ENCODE measurements at places on chromosomes 2 and 18. TPM values are rescaled to one million over a fixed set of nuclear protein-coding genes. Genes with fewer than 3 reads are reported as not detected.
A peak's percentile ranks its signal among the peaks of the same experiment; 100 is the strongest.

GRCh38 chr2:200136655-200137054 is 169.8 kb upstream of the SPATS2L start:
- peaks cover 1% of the 10 kb centered on the region for H3K36me3 ChIP-seq
- DNase-seq = no peak
- no peak overlapping the region for H3K27ac ChIP-seq
- H3K27me3 ChIP-seq = no peaks in the 10 kb centered on the region

DNA sequence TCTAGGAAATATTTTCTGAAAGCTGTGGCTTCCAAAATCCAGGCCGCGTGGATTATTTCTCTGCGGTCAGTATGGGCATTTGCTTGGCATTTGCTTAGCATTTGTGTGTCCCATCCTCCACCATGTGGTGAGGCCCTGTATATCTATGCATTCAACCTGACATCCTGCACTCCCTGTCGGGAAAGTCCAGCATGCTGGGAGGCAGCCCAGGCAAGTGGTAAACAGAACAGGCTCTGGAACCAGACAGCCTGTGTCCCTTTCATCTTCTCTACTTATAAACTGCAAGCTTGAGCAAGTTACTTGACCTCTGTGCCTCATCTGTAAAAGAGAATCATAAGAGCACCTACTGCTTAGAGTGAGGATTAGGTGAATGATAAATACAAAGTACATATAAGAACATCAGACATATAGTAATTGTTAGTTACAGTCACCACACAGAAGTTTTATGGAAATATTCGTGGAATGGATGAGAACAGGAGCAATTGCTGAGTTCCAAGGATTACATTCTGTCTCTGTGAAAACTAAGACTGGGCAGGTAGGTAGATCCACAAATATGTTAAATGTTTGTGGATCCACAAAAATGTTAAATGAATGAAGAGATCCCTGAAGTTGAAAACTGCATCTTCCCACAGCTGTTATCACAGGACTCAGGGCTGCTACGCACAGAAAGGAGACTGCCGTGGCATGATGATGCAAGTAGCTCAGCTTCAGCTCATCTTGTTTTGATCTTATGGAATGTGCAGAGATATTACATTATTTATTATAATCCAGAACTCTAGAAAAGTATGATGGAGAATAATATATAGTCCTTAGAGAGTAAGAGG is 317.0 kb upstream of the MMADHC start:
- H3K4me1 ChIP-seq = peaks cover 25% of the 10 kb centered on the region
- no peak overlapping the region for H3K4me3 ChIP-seq
- H3K27me3 ChIP-seq = no peaks in the 10 kb centered on the region
- H3K36me3 ChIP-seq = no peaks in the 10 kb centered on the region
- peak overlapping the region; percentile 4 for H3K27ac ChIP-seq

BOLL gene
- total RNA-seq = not detected

DNA sequence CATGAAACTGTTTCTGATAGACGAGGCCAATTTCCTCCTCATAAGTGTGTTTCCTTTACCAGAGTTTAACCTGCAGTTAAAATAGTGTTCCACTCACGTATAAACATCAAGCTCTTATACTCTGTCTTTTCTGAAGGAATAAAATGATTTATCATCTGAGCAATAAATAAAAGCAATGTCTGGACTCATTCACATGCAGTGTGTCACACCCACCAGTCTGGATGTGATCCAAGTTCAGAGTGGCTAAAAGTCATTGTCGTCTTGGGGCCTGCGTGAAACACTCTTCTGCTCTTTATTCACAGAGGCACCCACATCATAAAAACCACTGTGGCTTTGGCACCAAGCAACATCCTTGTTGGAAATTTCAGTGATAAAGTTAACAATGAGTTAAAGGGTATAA is 19.5 kb upstream of the SLC9A4 start:
- no peaks in the 10 kb centered on the region for H3K4me1 ChIP-seq
- H3K27ac ChIP-seq = no peak overlapping the region
- no peaks in the 10 kb centered on the region for H3K36me3 ChIP-seq
- H3K4me3 ChIP-seq = no peak overlapping the region

DSC1 gene
- 0.43 TPM for total RNA-seq

GRCh38 chr2:109659396-109660045 is 45.4 kb downstream of the SOWAHC start:
- H3K27ac ChIP-seq = no peak overlapping the region
- H3K36me3 ChIP-seq = no peaks in the 10 kb centered on the region
- no peak for DNase-seq
- H3K4me1 ChIP-seq = peaks cover 14% of the 10 kb centered on the region
- no peak overlapping the region for H3K4me3 ChIP-seq
- H3K27me3 ChIP-seq = no peaks in the 10 kb centered on the region

DNA sequence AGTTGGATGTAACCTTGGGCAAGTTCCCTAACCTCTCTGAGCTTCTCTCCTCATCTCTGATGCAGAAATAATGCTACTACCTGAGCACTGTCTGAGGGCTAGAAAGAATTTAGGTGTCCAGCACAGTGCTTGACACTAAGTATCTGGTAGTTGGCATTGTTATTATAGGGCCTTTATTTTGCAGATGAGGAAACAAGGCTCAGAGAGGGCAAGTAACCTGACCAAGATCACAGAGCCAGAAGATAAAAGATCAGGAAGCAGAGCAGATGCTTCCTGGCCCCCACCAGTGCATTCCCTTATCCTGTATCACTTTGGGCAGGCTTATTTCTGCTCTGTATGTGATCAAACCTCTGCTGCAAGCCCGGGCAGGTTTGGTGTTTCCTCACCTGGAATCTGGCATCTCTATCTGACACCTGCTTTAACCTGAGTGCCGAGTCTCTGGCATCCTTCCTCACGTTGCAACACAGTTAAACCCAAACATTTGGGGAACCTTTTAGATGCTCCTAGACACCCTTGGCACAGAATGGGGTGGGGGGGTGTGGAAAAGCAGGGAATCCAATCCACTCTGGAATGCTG is 69.9 kb downstream of the PLB1 start:
- peaks cover 9% of the 10 kb centered on the region for H3K4me1 ChIP-seq
- H3K27me3 ChIP-seq = peaks cover 1% of the 10 kb centered on the region
- DNase-seq = no peak

DNA sequence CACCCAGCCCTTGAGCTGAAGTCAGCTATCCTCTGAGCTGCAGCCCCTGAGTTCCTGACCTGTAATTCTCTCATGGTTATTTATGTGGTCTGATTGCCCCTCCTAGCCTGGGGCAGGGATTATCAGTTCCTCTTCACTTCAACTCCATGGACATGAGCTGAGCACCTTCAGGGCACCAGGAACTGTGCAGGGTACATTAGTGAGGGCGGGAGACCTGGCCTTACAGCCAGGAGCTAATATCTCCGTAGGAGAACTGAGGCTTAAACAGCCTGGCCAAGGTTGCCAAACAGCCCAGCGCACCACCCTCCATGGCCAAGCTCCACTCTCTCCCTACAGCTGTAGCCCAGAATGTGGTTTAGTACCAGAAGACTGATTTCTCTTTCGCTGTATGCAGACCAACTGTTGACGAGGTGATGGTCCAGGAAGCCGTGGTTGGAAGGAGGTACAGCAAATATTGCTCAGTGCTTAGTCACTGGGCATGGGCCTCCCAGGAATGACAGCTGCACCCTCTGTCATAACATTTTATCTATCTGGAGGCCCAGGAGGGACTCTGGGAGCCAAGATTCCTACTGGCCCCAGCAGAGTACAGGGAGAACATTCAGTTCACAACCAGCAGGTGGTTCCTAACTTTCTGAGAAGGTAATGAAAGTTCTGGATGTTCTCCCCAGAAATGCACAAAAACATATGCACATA is 228.7 kb upstream of the SIX2 start:
- H3K27me3 ChIP-seq = peaks cover 10% of the 10 kb centered on the region
- no peaks in the 10 kb centered on the region for H3K36me3 ChIP-seq
- no peak overlapping the region for H3K4me3 ChIP-seq

- H3K36me3 ChIP-seq = no peaks in the 10 kb centered on the region
- no peaks in the 10 kb centered on the region for H3K4me1 ChIP-seq
- H3K27ac ChIP-seq = no peak overlapping the region
- no peaks in the 10 kb centered on the region for H3K27me3 ChIP-seq
- H3K4me3 ChIP-seq = no peak overlapping the region
- no peak for DNase-seq
Observed at GRCh38 chr2:227292314-227292713, 32.7 kb upstream of the MFF start.

DNA sequence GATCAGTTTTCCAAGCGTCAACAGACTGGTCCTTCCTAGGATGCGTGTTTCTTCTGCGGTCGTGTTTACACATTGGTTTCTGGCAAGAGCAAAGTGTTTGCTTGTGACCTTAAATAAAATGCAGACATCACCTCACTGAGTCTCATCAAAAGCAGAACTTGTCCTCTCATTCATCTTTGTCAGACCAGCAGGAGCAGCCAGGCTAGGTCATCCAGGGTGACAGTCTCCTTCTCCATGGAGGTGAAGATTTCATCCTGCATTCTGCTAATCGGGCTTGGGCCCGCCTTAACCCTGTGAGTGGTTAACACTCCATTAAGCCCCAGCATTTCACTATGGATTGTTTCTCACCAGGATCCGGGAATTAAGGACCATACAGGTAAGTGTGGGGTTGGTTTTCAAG is 64.2 kb upstream of the PID1 start:
- H3K4me3 ChIP-seq = no peak overlapping the region
- DNase-seq = no peak
- H3K36me3 ChIP-seq = no peaks in the 10 kb centered on the region
- no peaks in the 10 kb centered on the region for H3K27me3 ChIP-seq
- H3K4me1 ChIP-seq = no peaks in the 10 kb centered on the region
- no peak overlapping the region for H3K27ac ChIP-seq

- H3K4me1 ChIP-seq = no peaks in the 10 kb centered on the region
- DNase-seq = no peak
- peaks cover 41% of the 10 kb centered on the region for H3K27me3 ChIP-seq
- H3K36me3 ChIP-seq = no peaks in the 10 kb centered on the region
- H3K27ac ChIP-seq = no peak overlapping the region
- H3K4me3 ChIP-seq = no peak overlapping the region
Observed at GRCh38 chr2:161599842-161600241, 24.4 kb upstream of the SLC4A10 start.

Measured in mesothelial cell of epicardium (in vitro differentiated cells).